ENCODE measurements at places on chromosomes 7 and 10.

GRCh38 chr10:90939116-90939515 is 18.2 kb upstream of the ANKRD1 start:
- DNase-seq = no peak

- no peak for DNase-seq
These were observed 149.2 kb downstream of the PTEN start for GRCh38 chr10:88012641-88013040.

- DNase-seq = peak; percentile 65
These were observed 116.2 kb downstream of the GRID1 start for GRCh38 chr10:86250399-86250798.

- no peak for DNase-seq
These were observed 25.1 kb upstream of the LAMB1 start for GRCh38 chr7:108028111-108028510.

DNA sequence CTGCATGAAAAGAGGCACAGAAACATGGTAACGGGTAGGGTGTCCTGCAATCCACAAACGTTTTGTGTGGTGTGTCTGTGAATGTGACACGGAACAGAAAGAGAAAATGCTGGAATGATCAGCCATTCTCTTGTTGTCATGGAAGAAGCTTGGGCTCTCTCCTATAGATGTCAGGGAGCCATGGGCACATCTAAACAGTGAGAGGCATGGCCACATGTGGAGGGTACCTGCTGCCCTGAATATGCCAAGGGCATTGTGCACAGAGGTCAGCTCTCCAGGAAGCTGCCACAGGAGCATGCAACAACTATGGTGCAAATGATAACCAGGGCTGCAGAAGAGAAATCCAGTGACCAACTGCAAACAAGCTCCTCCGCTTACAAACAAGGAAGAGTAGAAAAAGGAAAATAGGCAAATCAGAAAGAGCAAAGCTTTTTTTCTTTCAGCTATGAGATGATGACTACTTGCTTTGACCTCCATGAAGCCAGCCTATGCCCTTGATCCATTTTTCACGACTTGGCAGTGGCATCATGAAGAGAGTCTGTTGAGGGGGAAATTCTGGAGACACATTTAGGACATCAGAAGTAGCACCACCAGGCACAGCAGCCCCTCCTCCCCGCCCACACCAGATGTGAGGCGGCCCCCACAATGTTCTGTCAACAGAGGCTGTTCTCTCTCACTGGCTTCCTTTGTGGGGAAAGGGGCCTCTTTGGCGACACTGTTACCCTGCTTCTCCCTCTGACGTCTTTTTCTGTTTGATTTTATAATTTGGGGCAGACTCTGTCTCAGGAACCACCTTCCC is 4.8 kb upstream of the PDE1C start:
- no peak for DNase-seq

- no peak for DNase-seq
These were observed 260.3 kb downstream of the ARHGAP12 start for GRCh38 chr10:31668326-31668725.

DNA sequence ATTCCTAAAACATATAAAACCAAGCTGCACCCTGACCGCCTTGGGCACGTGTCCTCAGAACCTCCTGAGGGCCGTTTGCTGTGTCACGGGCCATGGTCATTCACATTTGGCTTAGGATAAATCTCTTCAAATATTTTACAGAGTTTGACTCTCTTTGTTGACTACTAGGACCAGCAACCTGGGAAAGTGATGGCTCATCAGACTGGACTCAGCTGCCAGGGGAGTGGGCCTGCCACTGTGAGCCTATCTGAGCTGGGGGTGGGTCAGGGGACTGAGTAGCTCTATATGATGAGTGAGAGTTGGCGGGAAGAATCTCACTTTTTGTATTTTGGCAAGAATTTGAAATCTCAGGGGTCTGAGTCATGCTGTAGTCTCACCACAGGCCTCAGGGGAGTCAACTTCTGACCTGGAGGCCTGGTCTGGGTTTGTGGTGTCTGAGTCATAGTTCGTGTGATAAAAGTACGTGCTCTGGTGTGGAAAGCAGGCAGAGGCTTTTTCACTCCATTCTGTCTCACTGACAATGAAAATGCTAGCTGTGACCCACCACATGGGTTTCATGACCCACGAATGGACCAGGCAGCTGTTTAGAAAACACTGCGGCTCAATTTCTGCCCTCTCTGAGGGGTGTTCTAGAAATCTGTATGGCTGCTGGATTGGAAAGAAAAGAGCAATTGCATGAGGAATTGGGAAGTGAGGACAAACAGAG is 4.2 kb upstream of the UPP1 start:
- DNase-seq = no peak
